Activated CD8-positive, alpha-beta memory T cell treated with anti-CD3 and anti-CD28 coated beads for 1 hour (primary cell): ENCODE measurements at places on chromosomes 5 and 9.

- no peak for DNase-seq
These were observed 1.5 kb downstream of the KLF9 start for GRCh38 chr9:70412832-70413463.

- no peak for DNase-seq
These were observed 3.2 kb upstream of the TNC start for GRCh38 chr9:115121181-115121580.

DNA sequence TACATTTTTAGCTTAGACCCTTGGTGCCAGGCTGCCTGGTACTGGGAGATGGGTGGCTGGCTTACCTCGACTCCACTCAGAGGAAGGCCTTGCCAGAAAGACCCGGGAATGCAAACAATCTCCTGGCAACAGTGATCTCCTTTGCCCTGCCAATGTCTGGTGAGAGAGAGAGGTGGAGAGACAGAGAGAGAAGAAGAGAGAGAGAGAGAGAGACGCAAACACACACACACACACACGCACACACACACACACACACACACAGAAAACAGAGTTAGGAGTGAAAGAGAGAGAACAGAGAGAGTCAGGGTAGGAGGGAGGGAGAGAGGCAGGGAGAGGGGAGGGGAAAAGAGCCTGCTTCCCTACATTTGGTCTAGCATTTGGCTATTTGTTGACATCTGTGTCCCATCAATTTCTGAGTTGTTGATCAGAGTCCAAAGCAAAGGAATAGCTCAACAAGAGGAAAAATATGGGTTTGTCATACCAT lies 181.6 kb upstream of the MAP1B start:
- no peak for DNase-seq

- DNase-seq, result peak; percentile 65
These were observed 1.3 kb downstream of the ANP32B start for GRCh38 chr9:97984188-97985057.

DNA sequence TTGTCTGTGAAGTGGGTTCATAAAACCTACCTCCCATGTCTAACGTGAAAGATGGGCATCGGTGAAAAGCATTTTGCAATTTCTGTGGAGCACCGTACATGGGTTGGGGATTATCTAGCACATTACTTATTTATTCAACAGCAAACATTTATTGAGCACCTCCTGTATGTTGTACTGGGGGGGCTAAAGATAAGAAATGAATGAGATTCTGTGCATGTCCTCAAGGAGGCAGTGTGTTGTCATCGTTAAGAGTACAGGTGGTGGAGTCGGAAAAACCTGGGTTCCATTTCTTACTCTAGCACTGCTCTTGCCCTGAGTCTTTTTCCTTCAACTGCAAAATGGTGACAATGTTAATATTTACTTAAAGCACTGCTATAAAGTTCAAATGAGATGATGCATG lies 30.4 kb upstream of the DENND1A start:
- no peak for DNase-seq

- no peak for DNase-seq
These were observed 34.4 kb downstream of the GCNT4 start for GRCh38 chr5:75017971-75018370.
